Body of pancreas (tissue), 4 donors: ENCODE measurements at places on chromosomes 7 and 10.
A peak's percentile ranks its signal among the peaks of the same experiment; 100 is the strongest.

DNA sequence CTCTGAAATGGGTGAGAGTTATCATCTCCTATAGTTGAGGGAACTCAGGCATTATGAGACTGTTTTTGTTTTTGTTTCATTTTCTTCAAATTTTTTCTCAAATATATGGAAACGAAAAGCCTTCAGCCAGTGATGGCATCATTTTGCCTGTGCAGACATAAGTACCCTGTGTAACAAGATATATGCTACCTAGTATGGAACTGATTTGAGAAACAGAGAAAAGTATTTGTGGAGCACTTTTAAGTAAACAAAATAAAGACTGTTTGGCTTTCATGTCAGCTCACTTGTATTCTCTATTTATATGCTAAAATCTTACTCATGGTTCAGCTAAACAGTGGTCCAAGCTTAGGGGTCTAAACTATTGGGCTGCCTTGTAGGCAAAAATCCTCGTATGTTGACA lies 150.6 kb downstream of the WNT2 start:
- DNase-seq, result no peak

DNA sequence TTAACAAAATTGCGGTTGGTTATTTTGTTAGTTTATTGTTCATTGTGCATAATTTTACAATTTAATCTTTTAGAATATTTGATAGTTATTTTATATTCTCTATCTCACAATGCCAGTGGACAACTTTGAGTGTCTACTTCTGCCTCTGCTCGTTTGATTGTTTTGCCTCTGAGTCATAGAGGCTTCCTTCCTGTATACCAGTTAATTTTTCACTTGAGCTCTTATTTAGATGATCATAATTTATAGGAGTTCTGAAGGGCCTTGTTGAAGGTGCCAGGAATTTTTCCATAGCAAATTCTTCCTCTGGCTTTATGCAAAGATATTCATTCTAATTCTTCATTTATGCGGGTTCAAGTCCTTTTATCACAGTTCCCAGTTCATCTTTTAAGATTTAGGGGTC lies 5.2 kb upstream of the MALRD1 start:
- DNase-seq, result no peak

GRCh38 chr7:105006367-105007136 lies 7.5 kb upstream of the KMT2E start:
- DNase-seq, result peak; percentile 42

GRCh38 chr7:113891828-113892227 lies 27.0 kb downstream of the PPP1R3A start:
- DNase-seq, result no peak

DNA sequence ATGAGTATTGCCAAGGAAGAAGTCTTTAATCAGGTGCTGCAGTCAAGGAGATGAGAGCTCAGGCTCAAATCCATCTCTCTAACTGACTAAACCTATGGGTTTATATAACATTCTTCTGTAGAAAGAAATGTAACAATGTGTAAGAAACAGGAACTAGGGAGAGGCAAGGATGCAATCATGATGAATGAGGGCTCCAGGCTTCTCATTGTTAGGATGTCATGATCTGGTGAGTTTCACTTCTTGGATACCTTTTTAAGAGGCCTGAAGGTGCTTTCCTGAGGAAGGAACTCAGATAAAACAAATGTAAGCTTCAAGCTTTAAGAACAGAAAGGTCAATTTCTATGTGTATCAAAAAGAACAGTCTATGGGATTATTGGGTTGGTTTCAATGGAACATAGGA lies 30.8 kb upstream of the SCIN start:
- DNase-seq, result no peak

GRCh38 chr7:117403737-117404136 lies 23.6 kb downstream of the ASZ1 start:
- no peak for DNase-seq

GRCh38 chr7:92988051-92988450 lies 129.7 kb downstream of the SAMD9 start:
- no peak for DNase-seq
